ENCODE measurements at places on chromosomes 1 and 21.

DNA sequence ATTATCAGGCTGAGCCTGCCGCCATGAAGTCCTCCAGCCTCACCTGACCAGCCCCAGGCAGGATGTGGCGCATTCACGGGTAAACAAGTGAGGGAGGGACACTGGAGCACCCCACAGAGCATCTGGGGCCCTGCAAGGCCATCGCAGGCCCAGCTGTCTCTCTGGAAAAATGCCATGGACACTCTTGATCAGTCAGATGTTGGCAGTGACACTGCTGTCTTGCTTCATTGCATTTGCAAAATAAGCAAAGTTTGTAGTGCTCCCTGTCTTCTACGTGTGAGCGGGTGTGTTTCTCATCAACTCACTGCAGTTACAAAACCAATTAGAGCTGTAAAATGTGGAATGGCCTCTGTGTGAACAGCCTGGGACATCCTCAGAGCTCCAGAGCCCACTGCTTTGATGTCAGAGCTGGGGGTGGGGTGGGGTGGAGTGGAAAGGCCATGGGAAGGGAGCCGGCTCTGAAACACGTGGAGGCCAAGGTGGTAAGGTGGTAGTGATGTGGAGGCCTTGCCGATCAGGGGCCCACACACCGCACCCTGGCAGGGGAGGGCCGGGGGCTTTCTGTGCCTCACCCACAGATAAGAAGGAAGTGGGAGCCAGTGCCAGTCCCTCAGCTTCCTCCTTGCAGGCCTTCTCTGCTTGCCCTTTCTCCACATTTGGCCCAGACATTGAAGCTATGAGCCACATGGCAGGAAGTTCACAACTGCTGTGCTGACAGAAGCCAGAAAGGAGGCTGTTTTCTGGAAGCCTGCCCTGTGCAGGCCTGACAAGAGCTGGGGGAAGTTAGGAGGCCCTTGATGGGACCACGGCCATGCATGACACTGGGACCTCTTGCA, 254.9 kb downstream of the RHOU start:
- DNase-seq, result peak; percentile 43

- DNase-seq, result no peak
Observed at GRCh38 chr1:65054481-65054880, 88.1 kb upstream of the JAK1 start.

GRCh38 chr1:47298025-47298699, 15.8 kb downstream of the STIL start:
- no peak for DNase-seq

DNA sequence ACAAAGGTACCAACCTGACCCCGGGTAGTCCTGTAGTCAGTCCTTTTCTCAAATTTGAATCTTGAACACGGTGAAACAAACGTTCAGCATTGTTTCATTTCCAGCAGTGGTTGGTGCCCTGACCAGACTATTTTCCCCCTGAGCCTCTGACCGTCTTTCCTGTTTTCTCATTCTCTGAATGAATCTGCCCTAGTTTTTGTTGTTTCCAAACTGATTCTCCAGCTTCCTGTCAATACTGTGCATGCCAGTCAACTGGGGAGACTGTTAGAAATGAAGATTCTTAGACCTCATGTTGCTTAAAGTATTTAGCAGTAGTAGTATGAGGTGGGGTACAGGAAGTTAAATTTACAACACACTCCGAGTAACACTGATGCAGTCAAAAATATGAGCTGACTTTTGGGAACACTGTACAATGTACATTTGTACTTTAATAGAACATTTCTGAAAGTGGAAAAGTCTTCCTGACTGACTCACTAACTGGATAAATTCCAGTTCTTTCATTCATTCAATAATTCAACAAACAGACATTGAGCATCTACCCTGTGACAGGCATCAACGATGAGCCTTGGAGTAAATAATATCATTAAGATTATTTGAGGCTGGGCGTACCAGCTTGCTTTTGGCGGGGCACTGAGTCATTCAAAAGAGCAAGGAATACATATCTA, 26.0 kb upstream of the ZRANB2 start:
- DNase-seq, result no peak

GRCh38 chr1:62516600-62516999, 79.8 kb downstream of the USP1 start:
- DNase-seq, result no peak

- DNase-seq, result no peak
Observed at GRCh38 chr1:12717301-12717838, 1.5 kb downstream of the AADACL3 start.

DNA sequence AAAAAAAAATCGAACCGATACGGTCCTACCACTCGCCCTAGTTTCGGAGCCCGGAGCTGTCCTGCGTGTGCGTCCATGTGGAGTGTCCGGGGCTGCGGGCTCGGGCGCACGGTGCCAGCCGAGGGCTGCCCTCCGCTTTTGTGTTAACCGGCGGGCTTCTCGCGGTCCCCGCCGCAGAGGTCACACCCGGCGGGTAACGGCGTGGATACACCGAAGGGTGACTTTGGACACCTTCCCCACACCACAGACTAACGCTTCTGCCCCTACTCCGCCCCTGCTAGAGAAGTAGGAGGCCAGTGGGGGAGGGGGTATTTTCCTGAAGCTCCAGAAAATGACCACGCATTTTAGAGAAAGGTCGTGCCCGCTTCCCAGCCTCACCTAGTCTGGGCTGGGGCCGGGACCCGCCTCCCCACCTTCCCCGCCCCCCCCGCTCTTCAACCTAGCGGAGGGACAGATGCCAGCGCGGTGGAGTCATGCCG, 609 bp upstream of the ATF3 start:
- DNase-seq, result no peak

DNA sequence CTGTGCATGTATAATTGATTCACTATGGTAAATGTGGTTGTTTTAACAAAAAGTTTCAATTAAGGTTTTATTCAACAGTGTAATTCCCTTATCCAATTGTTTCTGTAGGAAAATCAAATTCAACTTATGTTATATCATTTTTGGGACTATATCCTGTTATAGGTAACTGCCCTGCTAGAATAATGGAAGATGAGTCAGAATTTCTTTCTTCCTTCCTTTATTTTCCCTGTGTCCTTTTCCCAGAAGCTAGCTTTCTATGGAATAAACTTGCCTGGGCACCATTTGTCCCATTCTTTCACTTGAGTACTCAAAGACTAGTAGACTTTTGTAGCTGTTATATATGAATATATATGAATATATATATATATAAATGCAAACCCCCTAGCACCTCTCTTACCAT, 301.3 kb downstream of the TM2D1 start:
- no peak for DNase-seq

- DNase-seq, result no peak
Observed at GRCh38 chr1:3631320-3632260, 6.8 kb downstream of the TPRG1L start.

GRCh38 chr1:113375878-113376277, 14.4 kb upstream of the MAGI3 start:
- no peak for DNase-seq

- DNase-seq, result no peak
Observed at GRCh38 chr1:112706505-112707220, at the start of gene RHOC. RHOC (minus strand) TSS chr1:112707127; CDS start chr1:112703799, 3,328 bp downstream.

GRCh38 chr1:168164771-168165170, 14.0 kb upstream of the TIPRL start:
- DNase-seq, result no peak
